ENCODE measurements at places on chromosomes 2 and 18. TPM values are rescaled to one million over a fixed set of nuclear protein-coding genes. Genes with fewer than 3 reads are reported as not detected.

- DNase-seq, result no peak
Measured at GRCh38 chr2:215841175-215841816, 172.1 kb downstream of the MREG start.

- DNase-seq, result no peak
Measured at GRCh38 chr2:129492548-129492947, 486.9 kb upstream of the RAB6C start.

The ATG9A gene
- total RNA-seq, result 60.7 TPM

- DNase-seq, result no peak
Measured at GRCh38 chr2:240589850-240590525, 3.5 kb downstream of the CAPN10 start.

- no peak for DNase-seq
Measured at GRCh38 chr2:37809525-37809924, 115.6 kb upstream of the RMDN2 start.
